H54 (cell line): ENCODE measurements at places on chromosomes 2 and 18.

GRCh38 chr18:35590935-35591334 lies 9.4 kb downstream of the GALNT1 start:
- no peak for DNase-seq

- no peak for DNase-seq
Observed at GRCh38 chr2:181542170-181542569, 85.0 kb downstream of the ITGA4 start.

- DNase-seq, result no peak
Observed at GRCh38 chr2:234300391-234300925, 196.4 kb downstream of the ARL4C start.

GRCh38 chr18:58761241-58761969 lies 90.1 kb downstream of the MALT1 start:
- DNase-seq, result no peak

DNA sequence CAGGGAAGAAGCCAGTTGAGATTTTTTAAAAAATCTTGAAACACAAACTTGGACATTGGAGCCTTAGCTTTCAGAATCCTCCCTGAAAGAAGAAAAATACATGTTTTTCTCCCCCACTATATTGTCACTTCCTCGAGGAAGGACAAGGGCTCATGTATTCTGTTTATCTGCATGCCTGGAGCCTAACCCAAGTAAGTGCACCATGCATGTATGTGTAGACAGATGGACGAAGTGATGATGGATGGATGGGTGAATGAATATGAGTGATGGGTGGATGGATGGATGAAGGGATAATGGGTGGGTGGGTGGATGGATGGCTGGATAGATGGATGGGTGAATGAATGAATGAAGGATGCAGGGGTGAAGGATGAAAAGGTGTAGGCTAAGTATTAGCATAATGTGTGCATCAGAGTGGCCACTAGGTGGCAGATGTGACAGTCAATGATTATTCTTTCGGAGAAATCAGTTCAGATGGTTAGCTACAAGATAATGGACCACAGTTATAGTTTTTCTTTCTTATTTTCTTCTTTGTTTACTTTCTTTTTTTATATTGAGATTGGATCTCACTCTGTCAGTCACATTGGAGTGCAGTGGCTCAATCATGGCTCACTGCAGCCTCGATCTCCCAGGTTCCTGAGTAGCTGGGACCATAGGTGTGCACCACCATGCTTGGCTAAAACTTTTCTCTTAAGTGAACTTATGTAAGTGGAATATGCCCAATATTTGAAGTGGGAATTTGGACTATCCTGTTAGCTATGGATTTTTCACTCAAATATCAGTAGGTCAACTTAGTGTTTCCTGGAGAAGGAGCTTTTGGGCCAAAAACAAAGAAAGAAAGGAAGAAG lies 18.5 kb upstream of the CCDC93 start:
- DNase-seq, result no peak

DNA sequence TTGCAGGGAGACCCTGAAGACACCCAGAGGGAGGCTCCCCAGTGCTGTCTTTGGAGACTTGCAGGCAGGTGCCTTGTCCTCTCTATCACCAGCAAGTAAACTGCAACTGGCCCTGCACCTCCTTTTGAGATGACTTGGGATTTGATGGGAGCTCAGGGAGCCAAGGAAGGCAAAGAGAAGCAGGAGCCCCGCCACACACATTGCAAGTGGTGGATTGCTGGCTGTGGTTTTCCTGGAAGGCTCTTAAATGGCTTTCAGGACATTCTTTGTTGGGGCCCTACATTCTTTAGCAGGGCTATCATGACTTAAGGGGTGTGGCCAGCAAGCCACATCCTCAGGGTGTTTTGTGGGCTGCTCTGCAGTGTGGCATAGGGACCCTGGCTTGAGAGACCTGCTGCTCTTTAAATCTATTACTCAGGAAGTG lies 39.9 kb upstream of the CDC42EP3 start:
- DNase-seq, result peak; percentile 66

DNA sequence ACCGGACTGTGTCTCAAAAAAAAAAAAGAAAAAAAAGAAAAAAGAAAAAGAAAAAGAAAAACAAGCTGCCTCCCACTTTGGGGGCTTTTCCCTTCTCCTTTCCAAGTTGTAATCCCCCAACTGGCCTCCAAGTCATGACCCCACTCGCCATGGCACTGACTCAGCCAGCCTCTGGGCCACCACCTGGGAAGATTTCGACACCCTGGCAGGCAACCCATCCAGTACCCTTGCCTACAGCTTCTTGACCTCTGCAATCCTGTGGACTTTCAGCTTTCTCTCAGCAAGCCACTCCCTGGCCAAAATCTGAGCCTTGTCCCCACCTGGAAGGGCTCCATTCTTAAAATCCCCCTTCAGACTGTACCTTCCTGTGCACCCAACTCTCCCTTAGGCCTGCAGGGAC lies 22.3 kb upstream of the FOSL2 start:
- no peak for DNase-seq

GRCh38 chr2:238305965-238306671 lies 14.2 kb upstream of the TRAF3IP1 start:
- DNase-seq, result no peak

DNA sequence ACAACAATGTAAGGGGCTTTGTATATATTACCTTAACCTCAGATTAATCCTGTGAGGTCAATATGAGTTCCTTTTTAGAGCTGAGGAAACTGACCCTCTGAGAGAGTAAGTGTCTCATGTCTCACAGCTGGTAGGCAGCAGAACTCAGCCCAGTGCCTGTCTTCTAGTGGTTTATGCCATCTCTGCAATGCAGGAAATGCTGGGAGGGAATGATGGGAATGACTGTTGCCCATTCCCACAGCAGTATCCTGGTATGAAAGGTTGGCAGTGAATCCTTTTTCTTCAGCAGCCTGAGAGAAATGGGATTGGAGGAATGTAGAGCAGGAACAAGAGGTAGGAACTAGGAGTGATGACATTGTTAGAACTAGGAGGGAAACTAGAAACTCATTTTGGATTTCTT lies 6.0 kb downstream of the MRPL30 start:
- DNase-seq, result no peak

- no peak for DNase-seq
Observed at GRCh38 chr2:208654056-208654455, 247.5 kb downstream of the PTH2R start.

- DNase-seq, result no peak
Observed at GRCh38 chr2:239647052-239647819, 246.4 kb upstream of the HDAC4 start.

DNA sequence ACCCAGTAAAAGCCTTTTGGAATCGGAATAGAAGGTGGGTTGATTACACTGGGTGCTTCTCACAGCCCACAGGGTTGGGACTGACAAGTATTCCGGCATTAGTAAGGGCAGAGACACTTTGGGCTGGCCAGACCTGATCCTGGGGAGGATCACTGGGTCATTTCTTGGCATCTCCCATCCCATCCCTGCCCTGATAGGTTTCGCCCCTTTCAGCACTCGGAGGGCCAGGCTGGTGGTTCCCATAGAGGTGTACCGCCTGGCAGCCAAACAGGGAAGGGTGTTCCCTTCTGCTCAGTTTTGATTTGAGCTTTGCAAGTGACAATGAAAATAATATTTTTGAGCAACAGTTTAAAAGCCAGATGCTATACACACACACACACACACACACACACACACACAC lies 37.3 kb downstream of the CYP1B1 start:
- DNase-seq, result no peak

DNA sequence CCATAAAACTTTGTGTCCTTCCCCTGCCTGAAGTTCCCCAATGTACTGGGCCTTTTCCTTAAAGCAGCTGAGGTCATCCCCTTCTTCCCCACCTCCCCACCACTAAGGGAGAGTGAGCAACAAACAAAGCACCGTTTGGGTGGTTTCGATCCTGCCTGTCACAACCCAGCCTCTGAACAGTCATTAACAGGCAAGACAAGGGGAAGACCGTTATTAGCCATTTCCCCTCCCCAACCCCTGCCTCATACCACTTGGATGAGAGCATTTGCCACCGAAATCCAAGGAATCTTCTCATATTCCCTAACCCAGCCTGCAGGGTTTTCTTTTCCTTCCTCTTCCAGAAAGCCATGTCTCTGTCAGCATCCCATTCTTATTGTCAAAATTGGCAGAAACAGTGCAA lies 65.6 kb downstream of the STRADB start:
- DNase-seq, result no peak

DNA sequence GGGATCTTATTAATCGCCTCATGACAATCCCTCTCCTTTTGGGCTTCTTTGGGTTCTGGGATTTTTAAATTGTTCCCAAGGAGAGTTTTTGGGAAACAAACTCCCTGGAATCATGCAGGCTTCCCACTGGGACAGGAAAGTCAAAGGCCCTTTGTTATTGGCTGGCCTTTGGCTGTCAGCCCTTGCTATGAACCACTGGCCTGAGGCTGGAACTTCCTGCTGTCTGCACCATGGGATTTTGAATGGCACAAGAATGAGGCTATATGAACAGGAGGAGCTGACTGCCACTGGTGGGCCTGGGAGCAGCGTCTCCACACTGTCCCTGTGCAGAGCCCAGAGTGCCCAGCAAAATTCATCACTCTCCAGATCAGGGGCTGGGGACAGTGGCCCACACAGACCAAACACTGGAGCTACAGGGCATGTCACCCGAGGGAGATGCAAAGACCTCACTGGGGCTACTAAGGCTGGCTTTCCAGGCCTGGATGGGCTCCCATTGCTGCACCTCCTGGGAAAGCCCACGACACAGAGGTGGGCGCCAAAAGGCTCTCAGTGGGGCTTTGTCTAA lies 35.7 kb downstream of the STEAP3 start:
- no peak for DNase-seq

DNA sequence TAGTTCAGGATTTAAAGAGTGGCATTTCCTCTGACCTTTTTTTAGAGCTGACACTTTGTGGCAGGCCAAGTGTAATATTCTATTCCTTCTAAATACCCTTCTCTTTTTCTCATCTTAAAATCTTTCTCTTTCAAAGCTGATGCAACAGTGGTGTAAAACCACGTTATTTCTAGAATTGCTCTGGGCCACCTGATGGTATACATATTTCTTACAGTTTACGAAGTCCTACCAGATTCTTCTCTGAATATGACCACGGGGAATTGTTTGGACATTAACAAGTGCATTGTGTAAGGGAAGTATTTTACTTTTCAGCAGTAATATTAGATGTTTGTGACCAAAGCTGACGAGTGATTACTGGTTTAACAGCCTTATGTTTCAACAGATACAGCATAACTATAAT lies 109.9 kb downstream of the PTPRM start:
- no peak for DNase-seq

DNA sequence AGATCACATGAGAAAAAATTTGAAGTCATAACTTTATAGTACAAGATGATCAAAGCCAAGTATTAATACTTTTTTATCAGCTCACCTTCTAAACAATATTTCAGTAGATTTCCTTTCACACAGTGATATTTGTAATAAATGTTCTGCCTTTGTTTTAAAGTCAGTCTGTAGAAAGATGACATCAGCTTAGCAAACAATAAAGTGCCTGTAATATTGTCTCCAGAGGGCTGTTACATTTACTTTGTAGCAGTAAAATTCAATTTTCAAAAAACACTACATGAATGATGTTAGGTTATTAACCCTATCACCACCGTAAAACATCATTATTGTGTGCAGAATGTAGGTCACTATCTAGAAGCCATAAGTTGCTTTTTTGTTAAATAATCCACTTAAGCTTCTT lies 49.6 kb downstream of the ZEB2 start:
- no peak for DNase-seq

GRCh38 chr2:192887337-192887736 lies 692.6 kb upstream of the TMEFF2 start:
- no peak for DNase-seq

- DNase-seq, result no peak
Observed at GRCh38 chr18:49273241-49273880, 187.1 kb downstream of the DYM start.

GRCh38 chr2:16081316-16082200 lies 141.2 kb downstream of the MYCN start:
- no peak for DNase-seq

DNA sequence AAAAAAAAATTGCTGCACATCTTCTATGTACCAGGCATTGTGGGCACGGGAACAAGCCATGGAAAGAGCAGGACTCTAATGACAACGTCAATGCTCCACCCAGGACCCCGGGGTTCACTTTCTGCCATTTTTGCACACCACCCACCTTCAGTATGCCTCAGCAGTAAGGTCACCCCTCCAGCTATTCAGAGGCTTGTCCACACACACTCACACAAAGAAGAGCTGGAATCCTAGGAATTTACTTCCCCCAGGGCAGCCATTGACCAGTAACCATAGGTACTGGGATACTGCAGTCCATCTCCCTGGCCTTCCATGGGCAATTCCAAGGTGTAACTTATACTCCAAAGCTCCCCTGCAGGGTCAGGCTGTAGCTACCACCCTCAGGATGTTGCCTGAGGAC lies 170.8 kb downstream of the SUCLG1 start:
- no peak for DNase-seq

DNA sequence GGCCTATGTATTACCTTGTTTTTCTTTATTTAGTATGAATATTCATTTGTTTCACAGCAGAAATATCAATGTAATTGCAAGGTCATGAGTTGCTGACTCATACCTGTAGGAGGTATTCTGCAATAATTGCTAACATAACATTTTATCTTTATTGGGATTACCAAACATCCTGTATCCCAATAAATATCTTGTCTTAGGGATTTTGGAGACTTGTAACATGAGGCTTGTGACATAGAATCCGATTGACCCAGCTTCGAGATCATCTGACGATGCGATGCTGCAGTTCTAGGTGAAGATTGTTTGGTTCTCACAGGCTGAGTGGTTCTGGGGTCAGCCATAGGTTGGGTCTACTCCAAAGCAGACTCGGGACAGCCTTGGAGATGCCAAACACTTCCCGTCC lies 133.4 kb upstream of the RND3 start:
- no peak for DNase-seq

- DNase-seq, result no peak
Observed at GRCh38 chr18:34913837-34914661, 127.2 kb upstream of the MAPRE2 start.

DNA sequence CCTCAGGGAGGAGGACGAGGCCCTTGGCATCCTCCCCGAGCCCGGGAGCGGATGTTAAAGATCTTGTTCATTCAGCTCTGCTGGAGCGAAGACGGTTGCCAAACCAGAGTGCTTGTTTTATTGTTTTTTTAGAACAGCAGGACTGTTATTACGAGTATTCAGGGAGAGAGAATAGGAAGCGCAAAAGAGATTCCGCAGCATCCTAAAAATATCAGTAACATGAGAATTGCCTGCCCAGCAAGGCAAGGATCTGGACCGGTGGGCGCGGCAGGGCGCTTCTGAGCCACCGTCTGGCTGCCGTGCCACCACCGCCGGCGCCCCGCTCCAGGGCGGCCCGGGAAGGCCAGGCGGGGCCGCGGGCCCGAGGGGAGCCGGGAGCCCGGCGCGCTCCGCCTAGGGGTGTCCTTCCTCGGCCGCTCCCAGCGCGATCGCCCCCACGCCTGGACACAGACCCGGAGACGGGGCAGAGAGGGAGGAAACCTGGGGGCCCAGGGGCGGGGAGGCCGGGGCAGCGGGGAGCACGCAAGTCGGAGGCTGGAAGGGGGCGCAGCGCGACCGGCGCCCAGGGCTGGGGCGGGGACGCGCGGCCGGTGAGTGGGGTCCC lies 843 bp downstream of the CYS1 start:
- DNase-seq, result peak; percentile 59

DNA sequence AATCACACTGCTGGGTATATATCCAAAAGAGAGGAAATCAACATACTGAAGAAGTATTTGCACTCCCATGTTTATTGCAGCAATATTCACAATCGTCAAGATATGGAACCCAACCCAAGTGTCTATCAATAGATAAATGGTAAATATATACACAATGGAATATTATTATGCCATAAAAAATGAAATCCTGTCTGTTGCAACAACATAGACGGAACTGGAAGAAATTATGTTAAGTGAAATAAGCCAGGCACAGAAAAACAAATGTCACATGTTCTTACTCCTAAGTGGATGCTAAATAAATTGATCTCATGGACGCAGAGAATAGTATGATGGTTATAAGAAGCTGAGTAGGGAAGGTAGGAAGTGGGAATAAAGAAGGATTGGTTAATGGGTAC lies 65.7 kb downstream of the NCKAP1 start:
- DNase-seq, result no peak
